ENCODE measurements at places on chromosomes 7 and 10.

DNA sequence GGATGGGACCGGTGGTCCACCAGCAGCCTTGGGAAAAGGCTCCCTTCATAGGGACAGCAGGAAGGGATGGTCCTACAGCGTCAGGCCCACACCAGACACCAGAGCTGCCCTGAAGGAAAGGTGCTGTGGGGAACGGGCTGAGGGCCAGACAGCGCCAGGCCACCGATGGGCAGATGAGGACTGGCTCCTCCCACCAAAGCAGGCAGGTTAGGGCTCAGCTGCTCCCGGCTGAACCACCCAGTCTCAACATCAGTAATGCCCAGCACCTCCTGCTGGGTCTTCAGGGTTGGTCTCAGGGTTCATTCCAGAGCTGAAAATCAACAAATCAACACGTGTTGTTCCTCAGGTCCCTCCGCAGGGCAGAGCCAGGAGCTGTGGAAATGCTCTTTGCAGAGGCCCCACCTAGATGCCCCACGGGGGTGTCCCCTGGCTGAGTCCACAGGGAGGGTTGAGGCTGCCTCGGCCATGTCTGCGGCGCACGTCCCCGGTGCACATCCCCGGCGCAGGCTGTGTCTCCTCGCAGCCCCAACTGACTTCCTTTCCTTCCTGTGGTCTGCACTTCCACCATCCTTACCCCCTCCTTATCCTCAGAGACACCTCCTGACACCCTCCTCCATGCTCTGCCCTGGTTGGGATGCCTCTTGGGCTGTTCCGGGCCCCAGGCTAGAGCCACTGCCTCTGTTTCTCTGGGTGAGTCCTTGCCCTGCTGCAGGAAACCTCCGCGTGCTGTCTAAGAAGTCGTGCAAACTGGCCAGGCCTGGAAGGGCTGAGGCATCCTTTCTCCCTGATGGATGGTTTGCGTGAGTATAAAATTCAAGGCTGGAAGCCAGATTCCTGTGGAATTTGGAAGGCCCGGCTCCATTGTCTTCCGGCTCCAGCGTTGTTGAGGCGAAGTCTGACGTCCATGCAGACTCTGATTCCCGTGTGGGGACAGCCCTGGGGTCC lies 32.8 kb upstream of the CFAP46 start:
- DNase-seq, result no peak

DNA sequence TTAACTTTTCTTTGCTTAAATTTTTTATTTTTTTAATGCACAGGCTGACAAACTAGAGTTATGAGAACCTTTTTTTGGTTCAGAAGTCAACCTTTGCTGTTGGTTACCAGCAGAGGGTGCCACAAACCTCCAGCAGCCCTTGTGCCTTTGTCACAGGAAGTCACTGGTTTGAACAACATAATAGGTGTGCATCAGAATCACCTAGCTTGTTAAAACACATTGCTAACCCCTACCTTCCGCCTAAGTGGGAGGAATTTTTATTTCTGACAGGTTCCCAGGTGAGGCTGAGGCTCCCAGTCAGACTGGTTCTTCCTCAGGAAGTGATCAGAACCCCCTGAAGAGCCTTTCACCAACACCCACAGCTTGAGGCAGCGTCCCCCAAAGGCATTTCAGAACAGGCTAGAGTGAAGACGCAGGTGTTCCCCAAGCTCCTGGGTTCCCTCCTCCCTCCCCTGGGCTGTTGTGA lies 22.6 kb upstream of the VDAC2 start:
- peak; percentile 19 for DNase-seq

DNA sequence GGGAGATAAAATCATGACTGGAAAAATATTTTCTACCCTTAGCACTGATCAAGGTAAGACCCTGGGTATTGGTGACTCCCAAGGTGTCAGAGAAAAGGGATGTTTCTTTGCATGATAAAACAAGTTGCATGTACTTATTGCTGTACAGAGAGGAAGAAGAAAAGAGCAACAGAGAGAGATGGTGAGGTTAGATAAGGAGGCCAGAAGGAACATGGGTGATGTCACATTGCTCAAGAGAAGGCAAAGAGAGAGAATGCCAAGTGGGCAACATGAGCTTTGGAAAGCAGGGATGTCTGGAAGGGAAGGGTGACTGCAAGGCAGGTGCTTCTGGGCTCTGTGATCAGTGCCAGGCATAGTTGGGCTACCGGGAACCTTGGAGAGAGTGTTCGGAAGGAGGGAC lies 65.1 kb upstream of the ADARB2 start:
- DNase-seq, result no peak

- no peak for DNase-seq
These were observed 93.0 kb upstream of the SLC25A13 start for GRCh38 chr7:96414931-96415292.

DNA sequence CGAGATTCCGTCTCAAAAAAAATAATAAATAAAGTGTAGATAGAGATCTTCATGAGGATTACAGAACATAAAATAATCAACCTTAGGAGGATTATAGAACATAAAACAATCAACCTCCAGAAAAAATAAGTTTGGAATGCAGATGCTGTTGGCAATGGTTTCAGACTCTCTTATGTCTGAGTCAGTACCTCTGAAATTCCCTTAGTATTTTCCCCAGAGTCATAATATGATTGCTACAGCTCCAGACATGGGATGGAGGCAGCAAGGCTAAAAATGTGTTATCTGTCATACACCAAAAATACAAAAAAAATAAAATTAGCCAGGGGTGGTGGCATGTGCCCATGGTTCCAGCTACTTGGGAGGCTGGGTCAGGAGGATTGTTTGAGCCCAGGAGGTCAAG lies 22.2 kb downstream of the CADPS2 start:
- DNase-seq, result no peak

- no peak for DNase-seq
These were observed 12.8 kb downstream of the CACNA2D1 start for GRCh38 chr7:82430500-82431465.

DNA sequence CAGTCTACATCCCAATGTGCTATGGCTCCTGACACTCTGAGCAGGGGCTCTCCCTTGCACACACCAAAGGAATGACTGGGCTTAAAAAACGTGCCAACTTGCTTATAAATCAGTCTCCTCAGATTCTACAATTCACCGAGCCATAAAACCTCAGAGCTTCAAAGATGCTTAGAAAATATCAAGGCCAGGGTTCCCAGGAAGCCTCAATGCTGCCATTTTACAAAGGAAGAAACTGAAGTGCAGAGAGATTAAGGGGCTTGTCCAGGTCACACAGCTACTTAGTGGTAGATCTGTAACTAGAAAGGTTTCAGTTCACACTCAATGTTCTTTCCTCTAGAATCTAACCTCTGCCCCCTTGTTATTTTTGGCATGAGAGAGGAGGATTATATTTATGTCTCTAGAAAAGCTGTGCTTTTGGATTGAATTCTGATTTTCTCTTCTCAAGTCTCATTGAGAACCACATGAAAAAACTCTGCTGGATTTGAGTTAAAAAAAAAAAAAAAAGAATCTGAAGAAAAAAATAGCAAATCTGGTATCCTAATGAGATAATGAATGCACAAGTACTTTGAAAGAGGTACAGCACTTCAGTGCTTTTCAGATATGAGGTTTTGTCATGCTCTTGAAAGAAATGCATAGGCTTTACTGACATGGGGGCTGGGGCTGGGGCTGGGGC lies 22.3 kb upstream of the TSPAN33 start:
- DNase-seq, result no peak

- no peak for DNase-seq
These were observed 69.0 kb downstream of the CREB5 start for GRCh38 chr7:28481091-28481926.

DNA sequence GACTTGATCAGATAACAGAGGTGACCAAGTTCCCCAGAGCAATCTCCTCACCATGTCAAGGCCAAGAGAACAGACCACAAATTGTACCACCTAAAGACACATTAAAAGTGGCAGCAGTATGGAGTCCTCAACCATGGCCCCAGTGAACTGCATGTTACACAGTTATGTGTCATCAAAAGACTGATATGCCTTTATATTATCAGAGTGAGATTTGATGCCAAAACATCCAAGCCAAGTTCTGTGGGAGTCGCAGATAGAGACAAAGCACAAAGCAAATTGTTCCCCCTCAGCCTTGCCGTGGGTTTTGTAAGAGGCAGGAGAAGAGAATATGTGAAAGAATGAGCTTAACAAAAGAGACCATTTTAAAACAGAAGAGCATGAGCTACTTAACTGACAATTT lies 39.2 kb upstream of the TES start:
- no peak for DNase-seq

- no peak for DNase-seq
These were observed 43.1 kb upstream of the FAM180A start for GRCh38 chr7:135791543-135792362.

DNA sequence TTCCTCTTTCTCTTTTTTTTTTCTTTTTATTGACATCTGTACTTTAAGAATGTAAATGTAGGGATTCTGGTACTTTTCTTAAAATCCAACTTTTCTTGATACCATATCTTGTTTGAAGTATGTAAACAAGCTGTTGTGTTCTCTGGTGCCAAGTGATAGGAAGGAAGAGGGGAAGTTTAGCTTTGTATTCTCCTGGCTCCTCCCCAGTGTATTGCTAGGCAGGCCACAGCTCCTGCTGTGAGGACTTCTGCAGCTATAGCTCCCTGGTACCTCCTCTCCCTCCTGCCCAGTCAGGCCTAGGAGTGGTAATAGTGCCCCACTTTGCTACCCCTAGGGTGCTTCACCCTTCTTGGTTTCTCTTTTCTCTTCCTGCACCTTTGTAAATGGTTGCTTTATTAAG lies 45.3 kb upstream of the SP8 start:
- DNase-seq, result no peak

DNA sequence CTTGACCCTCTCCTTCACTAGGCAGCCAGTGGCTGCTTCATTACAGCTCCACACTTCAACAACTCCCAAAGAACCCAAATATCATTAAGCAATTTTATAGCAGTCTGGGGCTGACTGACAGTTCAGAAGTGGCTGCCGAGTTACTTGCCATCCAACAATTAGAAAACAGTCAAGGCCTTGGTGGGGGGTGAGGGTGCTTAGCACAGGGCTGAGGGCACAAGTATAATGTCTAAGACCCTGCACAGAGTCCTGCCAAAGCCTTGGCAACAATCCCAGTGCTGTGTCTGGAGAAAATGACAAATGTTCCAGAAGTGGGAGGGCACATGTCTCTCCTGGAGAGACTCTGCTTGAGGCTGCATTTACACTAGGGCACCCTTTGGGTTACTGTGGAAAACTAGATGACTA lies 71.1 kb downstream of the CXCL12 start:
- DNase-seq, result no peak

DNA sequence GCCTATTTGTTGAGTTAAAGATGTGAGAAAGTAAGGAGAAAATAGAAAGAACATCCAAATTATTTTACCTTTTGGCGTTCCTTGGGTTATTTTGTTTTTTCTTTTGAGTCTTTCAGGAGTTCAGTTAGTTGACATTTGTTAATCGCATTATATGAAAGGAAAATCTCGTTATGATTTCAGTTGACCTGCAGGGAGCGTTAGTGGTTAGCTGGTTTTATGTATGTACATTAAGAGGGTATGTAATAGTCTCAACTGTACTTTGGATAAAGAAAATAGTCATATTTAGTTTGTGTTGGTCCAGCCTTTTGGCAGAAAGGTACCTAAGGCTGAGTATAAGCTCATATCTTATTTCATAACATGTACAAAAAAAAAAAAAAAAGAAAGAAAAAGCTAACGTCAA lies 4.0 kb downstream of the BMPER start:
- no peak for DNase-seq

DNA sequence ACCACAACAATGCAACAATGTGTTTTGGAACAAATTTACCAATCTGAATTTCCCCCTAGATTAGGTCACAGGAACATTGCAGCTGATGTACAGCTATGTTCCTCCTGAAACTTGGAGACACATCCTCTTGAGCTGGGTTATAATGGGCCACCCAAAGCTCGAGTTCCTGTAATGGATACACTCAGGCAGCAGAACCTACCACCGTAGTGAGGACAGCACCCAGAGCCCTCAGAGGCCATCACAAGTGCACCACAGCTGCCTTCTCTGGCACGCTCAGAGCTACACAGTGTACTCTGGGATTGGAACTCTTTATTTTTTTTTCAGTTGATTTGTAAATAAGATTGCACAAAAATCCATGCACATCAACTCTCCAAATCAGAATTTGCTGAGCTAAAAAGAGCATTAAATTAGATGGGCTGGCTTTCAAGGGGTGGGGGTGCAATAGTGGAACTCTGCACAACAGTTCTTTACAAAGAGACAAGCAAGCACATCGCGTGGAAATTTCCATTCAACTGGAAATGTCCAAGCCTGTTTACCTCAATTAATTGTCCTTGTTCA lies 56.7 kb downstream of the EGFR start:
- DNase-seq, result no peak

DNA sequence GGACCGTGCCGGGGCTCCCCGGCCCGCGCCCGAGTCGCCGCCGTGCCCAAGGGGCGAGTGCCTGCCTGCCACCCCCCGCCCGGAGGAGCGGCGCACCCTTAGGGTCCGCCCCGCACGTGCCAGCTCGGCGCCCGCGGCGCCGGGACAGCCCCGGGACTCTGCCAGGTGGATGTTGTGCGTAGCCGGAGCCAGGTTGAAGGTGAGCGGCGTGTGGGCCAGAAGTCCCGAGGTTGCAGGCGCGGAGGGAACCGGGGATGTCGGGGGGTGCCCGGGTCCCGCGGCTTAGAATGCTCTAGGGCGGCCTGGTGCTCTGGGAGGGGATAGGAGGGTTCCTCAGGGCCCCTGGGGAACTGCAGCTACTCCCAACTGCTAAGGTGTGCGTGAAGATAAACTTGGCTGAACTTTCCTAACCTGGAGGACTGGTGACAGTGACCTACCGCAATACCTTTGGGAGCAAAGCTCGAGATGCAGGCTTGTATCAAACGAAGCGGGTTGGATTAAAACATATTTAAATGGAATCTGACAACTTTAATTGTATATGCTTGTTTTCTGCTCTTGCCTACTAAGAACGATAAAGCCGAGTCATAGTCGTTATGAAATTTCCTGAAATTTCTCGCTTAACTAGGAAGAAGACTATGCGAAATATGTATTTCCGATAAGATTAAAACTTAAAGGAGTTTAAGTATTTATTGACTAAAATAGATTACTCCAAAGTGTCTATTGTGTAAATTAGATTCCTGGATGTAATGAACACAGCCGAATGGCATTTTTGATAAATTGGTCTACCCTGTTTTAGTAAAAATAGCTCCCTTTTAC lies at the start of gene CUX1:
CUX1 (plus strand) TSS at position 156 of the 816 bp plus-strand sequence; CDS start at position 170, 14 bp downstream.
- peak; percentile 30 for DNase-seq

- DNase-seq, result no peak
These were observed 45.4 kb downstream of the CHST3 start for GRCh38 chr10:72009425-72010081.

GRCh38 chr7:66641526-66641871 lies 12.8 kb downstream of the KCTD7 start:
- DNase-seq, result no peak

- no peak for DNase-seq
These were observed 14.7 kb upstream of the FAM171A1 start for GRCh38 chr10:15385552-15386455.
